ENCODE measurements at places on chromosomes 2 and 18.

DNA sequence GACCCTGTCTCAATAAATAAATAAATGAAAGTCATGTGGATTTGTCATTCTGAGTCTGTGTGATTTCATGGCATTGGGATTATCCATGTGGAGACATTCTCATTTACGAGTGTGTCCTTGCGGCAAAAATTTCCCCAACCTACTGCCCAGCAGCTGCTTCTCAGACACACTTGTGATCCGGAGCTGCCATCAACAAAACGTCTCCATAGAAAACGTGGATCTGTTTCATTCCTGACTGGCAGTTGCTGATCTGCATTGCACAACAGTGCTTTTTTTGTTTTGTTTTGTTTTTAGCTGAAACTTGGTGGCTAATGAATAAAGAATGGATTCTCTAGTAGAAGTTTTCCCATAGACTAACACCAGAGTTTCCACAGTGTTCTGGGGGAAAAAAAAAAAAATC lies 74.7 kb downstream of the TGIF1 start:
- H3K4me1 ChIP-seq, result peaks cover 3% of the 10 kb centered on the region
- DNase-seq, result no peak
- peaks cover 13% of the 10 kb centered on the region for H3K27me3 ChIP-seq
- H3K4me3 ChIP-seq, result no peak overlapping the region
- H3K27ac ChIP-seq, result no peak overlapping the region
- H3K36me3 ChIP-seq, result no peaks in the 10 kb centered on the region

GRCh38 chr2:98311771-98312545 lies 34.3 kb upstream of the CNGA3 start:
- no peak overlapping the region for H3K27ac ChIP-seq
- no peaks in the 10 kb centered on the region for H3K4me1 ChIP-seq
- H3K4me3 ChIP-seq, result no peak overlapping the region

DNA sequence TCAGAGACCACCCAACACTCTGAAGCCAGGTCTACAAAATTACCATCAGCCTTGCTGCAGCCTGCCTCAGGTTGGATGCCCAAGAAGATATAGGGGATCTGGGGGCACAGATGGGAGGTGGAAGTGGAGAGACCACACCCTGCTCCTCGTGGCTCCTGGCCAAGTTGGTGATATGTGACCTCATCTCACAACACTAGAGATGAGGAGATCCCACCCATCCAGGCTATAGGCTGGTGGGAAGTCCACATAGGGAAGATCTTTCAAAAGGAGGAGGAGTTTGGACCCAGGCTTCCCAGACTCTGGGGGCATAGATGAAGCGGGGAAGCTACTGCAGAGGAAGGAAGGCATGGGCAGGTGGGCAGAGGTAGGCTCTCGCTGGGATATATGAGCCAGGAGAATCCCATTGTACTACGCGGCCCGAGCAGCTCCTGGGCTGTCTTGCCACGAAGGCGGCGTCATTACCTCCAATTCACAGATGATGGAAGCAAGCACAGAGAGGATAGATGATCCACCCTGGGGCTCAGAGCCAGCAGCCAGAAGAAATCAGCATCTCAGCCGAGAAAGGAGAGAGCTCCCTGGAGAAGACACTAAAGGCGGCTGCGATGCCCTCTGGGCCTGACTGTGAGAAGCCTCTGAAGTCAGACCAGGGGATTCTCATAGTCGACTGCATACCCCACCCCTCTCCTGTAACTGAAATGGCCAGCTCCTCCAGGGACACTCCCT lies 96.0 kb downstream of the RHOB start:
- no peak overlapping the region for H3K4me3 ChIP-seq
- H3K27me3 ChIP-seq, result no peaks in the 10 kb centered on the region
- H3K36me3 ChIP-seq, result peaks cover 4% of the 10 kb centered on the region
- H3K27ac ChIP-seq, result no peak overlapping the region
- H3K4me1 ChIP-seq, result peaks cover 19% of the 10 kb centered on the region

DNA sequence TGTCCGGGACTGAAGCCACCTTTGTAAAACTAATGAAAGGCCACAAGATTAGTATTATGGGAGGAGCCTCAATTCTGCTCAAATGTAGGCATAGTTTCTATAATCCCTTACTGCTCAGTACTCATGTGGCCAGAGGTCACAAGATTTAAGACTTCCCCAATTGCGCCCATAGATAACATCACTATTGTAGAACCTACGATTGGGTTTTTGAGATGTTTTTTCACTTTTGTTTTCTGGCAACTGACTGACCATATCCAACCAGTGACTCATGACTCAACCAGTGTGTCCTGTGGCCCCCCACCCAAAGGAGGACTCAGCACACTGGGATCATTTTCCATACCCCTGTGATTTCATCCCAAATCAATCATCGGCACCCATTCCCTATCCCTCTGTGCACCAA lies 15.2 kb upstream of the TSPYL6 start:
- H3K36me3 ChIP-seq, result peaks cover 3% of the 10 kb centered on the region
- no peak overlapping the region for H3K27ac ChIP-seq
- DNase-seq, result no peak
- no peaks in the 10 kb centered on the region for H3K27me3 ChIP-seq
- no peak overlapping the region for H3K4me3 ChIP-seq

GRCh38 chr2:71043531-71044407 lies 24.7 kb upstream of the NAGK start:
- H3K4me1 ChIP-seq, result peaks cover 5% of the 10 kb centered on the region
- no peak for DNase-seq
- H3K36me3 ChIP-seq, result no peaks in the 10 kb centered on the region
- H3K27me3 ChIP-seq, result peaks cover 10% of the 10 kb centered on the region
- H3K27ac ChIP-seq, result no peak overlapping the region
- H3K4me3 ChIP-seq, result no peak overlapping the region

GRCh38 chr2:239225871-239226561 lies 174.8 kb downstream of the HDAC4 start:
- no peak overlapping the region for H3K4me3 ChIP-seq
- no peaks in the 10 kb centered on the region for H3K36me3 ChIP-seq
- DNase-seq, result no peak
- H3K27me3 ChIP-seq, result no peaks in the 10 kb centered on the region
- H3K4me1 ChIP-seq, result no peaks in the 10 kb centered on the region

DNA sequence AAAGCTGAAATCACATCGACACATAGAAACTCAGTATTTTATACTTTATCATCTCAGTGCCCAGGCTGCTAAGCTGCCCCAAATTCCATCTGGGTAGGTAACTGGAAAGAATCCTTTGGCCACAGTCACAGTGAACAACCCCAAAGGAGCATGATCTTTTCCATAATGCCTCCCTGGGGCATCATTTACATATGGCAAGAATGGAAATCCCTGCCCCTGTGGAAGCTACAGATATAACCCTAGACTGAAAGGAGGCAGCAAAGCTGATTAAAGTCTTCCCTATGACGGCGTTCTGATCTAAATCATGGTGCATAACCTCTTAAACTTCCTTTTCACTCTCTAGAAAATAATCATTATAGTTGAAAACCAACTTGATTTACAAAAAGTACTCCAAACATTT lies 41.5 kb downstream of the MAP3K19 start:
- H3K27me3 ChIP-seq, result peaks cover 25% of the 10 kb centered on the region
- no peak overlapping the region for H3K27ac ChIP-seq
- DNase-seq, result no peak
- peaks cover 6% of the 10 kb centered on the region for H3K36me3 ChIP-seq
- H3K4me1 ChIP-seq, result peaks cover 5% of the 10 kb centered on the region
- no peak overlapping the region for H3K4me3 ChIP-seq

GRCh38 chr2:158211502-158211901 lies 109.8 kb downstream of the UPP2 start:
- H3K4me3 ChIP-seq, result no peak overlapping the region
- no peaks in the 10 kb centered on the region for H3K36me3 ChIP-seq
- no peaks in the 10 kb centered on the region for H3K27me3 ChIP-seq
- peaks cover 6% of the 10 kb centered on the region for H3K4me1 ChIP-seq
- DNase-seq, result no peak
